ENCODE measurements at places on chromosomes 5 and 9. TPM values are rescaled to one million over a fixed set of nuclear protein-coding genes. Genes with fewer than 3 reads are reported as not detected.

Gene AFAP1L1
- total RNA-seq = 26.6 TPM

Gene TSSK1B
- not detected for total RNA-seq

Gene AKNA
- 66.9 TPM for total RNA-seq

Gene CPLANE1
- 20.7 TPM for total RNA-seq

Gene IFNE
- total RNA-seq = not detected

Gene INSL6
- total RNA-seq = not detected

Gene IFNA13
- total RNA-seq = 1.1 TPM

Gene ZNF484
- total RNA-seq = 9.0 TPM

Gene NRARP
- 6.5 TPM for total RNA-seq

Gene PCDHGA11
- total RNA-seq = 3.2 TPM

Gene TLR4
- 70.1 TPM for total RNA-seq

Gene LPAR1
- 23.2 TPM for total RNA-seq

Gene PRDM9
- total RNA-seq = not detected

Gene GFPT2
- 13.4 TPM for total RNA-seq

Gene FBXW2
- 76.7 TPM for total RNA-seq

Gene CLK4
- 34.1 TPM for total RNA-seq

Gene SLCO6A1
- not detected for total RNA-seq

Gene PTGR1
- 42.7 TPM for total RNA-seq

Gene ANKRD20A1
- 1.7 TPM for total RNA-seq

Gene MSX2
- 0.27 TPM for total RNA-seq
